ENCODE measurements at places on chromosomes 16 and 17.

DNA sequence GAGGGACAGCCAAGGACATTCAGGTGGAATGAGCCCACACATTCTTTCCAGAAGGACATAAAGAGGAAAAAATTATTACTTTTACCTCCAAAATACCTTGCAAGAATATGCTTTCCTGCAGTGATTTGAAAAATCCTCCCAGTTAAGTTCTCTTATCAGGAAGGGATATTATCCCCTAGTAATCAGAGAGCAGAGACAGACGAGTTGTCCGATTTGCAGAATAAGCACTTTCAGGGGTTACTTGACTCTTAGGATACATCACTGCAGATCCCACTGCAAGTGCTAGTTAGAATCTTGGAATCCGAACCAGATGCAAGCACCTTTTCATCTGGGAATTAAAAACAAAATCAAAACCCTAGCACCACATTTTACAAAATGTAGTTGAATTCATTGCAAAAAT, 33.6 kb downstream of the FOXL1 start:
- DNase-seq: no peak

DNA sequence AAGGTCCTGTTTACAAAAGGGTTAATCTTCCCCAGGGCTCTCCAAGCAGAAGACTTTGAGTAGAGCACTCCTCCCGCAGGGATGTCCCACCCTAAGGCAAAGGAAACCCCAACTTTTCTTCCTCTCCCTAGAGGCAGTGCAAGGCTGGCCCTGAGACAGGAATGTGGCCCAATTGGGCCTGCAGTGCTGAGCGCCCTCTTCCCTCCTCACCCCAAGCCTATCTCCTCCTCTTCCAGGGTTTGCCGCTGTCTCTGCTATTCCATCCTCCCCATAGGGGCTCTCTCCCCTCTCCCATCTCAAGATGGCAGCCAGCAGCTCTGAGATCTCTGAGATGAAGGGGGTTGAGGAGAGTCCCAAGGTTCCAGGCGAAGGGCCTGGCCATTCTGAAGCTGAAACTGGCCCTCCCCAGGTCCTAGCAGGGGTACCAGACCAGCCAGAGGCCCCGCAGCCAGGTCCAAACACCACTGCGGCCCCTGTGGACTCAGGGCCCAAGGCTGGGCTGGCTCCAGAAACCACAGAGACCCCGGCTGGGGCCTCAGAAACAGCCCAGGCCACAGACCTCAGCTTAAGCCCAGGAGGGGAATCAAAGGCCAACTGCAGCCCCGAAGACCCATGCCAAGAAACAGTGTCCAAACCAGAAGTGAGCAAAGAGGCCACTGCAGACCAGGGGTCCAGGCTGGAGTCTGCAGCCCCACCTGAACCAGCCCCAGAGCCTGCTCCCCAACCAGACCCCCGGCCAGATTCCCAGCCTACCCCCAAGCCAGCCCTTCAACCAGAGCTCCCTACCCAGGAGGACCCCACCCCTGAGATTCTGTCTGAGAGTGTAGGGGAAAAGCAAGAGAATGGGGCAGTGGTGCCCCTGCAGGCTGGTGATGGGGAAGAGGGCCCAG, 1.0 kb downstream of the PRRT2 start:
- no peak for DNase-seq

- no peak for DNase-seq
These were observed 69.9 kb downstream of the IRX5 start for GRCh38 chr16:55000595-55000994.

GRCh38 chr17:79391376-79392233, 219.2 kb downstream of the RBFOX3 start:
- DNase-seq: peak; percentile 85

DNA sequence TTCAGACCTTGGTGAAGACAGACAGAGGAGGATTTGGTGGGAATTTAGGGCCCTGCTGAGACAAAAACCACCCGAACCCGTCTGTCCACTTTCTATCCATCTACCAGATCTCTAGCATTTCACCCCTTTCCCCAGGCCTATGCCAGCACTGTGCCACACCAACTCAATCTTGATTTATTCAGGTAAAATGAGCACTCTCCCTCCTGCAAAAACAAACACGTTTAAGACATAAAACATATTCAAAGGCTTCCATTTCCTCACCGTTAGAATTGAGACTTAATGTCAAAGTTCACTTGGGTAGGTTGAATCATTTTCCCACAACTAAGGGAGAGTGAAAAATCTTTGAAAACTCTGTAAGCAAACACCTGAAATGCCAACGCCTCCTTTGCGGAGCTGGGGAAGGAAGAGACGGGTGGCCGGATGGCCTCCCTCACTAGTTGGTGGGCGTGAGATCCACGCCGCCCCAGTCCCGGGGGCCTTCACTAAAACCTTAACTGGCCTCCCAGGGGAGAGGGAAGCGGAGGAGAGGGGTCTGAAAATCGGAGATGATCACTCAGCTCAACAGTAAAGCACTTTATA, 862 bp downstream of the DCAKD start:
- no peak for DNase-seq

- no peak for DNase-seq
These were observed 5.9 kb upstream of the SPAG7 start for GRCh38 chr17:4973256-4974114.

DNA sequence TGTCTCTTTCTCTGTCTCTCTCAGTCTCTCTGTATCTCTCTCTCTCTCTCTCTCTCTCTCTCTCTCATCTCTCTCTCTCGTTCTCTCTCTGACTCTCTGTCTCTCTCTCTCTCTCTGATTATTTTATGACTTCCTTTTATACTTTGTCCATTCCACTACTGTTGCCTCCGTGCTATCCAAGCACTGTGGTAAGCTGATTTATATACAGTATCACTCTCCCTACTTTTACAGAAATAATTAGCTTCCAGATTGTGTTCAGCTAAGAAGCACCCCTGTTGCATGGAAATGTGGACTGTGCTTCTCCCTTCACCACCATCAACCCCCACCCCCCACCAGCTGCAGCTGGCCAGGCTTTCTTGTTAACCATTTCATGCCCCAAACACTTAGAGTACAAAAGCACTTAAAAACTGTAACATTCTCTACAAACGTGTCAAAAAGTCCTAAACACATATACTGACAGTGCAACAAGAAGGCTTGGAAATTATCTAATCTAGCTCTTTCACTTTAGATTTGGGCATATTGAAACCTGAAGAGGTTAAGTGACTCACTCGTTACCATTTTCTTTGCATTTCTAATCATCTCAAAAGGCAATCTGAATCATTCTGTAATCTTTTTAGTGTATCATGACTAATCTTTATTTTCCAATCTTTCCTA, 11.6 kb upstream of the TMEM100 start:
- DNase-seq: no peak

- DNase-seq: no peak
These were observed 265.2 kb downstream of the XYLT1 start for GRCh38 chr16:17205279-17206211.

- no peak for DNase-seq
These were observed 77.5 kb upstream of the CHMP6 start for GRCh38 chr17:80913928-80914821.

GRCh38 chr16:87850009-87851006, 19.0 kb downstream of the SLC7A5 start:
- DNase-seq: peak; percentile 91

DNA sequence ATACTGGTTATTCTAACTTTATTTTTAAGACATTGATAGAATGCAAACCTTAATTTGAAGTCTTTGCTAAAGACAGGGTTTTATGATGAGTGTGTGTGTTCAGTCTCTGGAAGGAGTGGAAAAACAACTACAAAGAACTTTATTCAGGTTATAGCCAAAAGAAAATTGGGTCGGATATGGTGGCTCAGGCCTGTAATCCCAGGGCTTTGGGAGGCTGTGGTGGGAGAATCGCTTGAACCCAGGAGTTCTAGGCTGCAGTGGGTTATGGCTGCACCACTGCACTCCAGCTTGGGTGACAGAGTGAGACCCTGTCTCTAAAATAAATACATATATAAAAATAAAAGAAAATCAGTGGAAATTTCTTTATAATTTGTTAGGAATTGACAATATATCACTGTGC, 581.5 kb upstream of the CA10 start:
- DNase-seq: no peak

- no peak for DNase-seq
These were observed 11.0 kb upstream of the BEAN1 start for GRCh38 chr16:66416136-66416535.

DNA sequence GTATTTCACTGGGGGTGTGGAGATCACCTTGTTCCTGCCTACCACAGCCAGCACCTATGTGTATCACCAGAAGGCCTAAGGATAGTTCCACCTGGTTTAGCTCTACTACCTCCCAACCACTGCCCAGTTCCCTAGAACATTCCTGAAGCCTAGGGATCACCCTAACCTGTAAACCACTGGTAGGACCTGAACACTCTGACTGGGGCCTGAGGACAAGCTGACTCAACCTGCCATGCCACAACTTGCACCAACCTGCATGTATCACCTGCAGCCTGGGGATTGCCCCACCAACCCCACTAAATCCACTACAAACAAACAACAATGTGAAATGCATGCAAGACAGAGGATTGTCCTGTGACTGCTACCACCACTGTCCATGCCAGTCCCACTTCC, 128.1 kb downstream of the KIF2B start:
- no peak for DNase-seq

DNA sequence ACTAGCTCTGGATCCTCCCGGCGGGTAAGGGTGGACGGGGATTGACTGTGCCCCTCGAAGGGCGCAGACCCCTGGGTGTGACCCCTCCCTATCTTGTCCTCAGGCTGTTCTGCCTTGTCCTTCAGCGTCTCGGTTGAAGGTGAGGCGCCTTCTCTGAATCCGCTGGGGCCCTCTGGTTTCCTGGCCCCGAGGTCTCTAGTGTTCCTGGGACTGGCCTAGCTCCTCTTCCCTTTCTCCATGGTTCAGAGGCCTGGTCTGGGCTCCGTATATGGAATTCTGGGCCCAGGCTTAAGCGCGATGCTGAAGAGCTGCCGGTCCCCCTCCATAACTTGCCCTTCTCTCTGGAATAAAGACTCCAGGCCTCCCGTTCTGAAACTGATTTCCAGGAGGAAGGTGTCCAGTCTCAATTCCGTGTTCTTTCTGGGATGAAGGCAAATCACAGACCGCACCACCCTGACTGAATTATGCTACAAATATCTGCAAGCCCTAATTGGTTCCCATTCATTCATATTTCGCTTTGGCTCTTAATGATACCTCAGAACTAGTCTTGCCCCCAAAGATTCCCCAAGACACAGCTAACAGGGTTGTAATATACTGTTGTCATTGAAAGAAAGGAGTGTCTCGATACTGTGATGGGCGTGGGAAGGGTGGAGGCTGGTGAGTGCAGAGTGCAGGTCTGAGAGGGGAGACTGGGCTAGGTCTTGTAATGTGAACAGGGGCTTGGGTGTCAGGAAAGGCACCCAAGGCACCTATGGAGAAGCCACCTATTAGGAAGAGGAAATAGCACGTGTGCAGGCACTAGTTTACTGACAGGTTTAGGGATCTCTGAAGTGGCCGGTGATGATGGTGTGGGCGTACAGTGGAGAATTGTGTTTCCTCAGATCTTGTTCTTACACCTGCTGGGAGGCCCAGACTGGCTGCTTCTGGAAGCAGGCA, 851 bp downstream of the EDC4 start:
- no peak for DNase-seq

- DNase-seq: no peak
These were observed 8.2 kb downstream of the PRKCA start for GRCh38 chr17:66310528-66311148.

- DNase-seq: no peak
These were observed 93.8 kb downstream of the GRIN2A start for GRCh38 chr16:10088380-10088793.

DNA sequence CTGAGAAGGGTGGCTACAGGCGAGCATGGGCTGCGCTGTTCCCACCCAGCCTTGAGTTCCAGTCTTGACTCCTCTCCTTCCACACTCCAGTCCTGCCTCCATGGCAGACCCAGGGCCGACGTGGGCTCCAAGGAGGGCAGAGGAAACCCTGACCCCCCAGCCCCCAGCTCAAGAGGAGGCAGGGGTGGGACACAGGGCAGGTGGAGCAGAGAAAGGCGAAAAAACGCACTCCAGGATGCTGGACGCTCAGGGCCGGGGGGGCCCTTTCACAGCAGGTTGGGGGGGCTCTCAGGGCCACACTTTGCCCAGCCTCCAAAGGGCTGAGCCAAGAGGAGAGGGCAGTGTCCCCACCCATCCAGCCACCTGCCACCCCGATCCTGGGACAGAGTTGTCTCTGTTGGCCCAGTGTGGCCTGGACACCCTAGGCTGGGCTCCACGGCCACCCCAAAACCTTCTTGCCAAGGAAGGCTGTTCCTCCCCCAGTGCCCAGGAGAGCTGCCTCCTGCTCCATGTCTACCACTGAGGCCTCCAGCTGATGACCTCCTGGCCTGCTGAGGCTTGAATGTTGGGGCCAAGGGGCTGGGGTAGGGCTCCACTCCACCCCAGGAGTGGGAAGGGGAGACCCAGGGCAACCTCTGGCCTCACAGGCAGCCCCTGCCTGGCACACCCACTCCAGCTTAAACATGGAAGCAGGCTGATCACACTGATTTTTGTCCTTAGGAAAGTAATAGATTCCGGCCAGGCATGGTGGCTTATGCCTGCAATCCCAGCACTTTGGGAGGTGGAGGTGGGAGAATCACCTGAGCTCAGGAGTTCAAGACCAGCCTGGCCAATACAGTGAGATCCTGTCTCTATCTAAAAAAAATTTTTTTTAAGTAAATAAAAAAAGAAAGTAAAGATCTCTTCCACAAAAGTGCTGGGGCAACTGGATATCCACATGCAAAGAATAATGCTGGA, 7.4 kb upstream of the CCDC57 start:
- no peak for DNase-seq

- DNase-seq: no peak
These were observed 37.3 kb upstream of the ELAC2 start for GRCh38 chr17:13055131-13055530.

DNA sequence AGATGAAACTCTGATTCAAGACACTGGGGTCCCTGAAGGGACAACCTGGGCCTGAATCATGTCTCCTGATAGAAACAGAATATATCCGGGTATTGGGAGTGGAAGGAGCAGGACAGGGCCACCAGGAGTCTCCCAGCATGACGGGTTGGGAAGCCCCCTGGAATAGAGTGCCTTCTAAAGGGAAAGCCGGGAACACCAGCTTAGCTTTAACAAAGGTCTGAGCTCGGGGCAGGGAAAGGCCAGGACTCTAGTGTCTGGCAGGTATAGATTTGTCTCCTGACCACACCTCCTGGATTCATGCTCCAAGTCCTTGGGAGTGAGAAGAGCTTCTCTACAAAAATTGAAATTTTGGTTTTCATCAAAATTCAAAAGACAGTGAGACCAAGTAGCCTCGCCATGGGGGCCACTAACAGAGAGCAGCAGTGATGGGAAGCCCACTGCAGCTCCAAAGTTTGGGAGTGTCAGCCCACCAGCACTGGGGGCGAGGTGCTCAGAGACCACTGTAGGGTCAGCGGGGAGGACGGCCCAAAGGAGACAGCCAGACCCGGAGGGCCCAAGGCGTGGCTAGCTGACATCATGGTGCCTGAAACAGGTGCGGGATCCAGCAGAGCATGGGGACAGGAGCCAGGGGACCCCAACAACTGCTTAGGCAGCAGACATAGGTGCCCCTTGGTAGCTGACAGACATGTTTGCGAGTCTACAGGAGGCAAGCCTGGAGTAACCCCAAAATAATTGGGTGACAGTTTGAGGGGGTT, 81.0 kb downstream of the C16orf78 start:
- DNase-seq: no peak

GRCh38 chr17:77901481-77901880, 57.0 kb upstream of the TNRC6C start:
- DNase-seq: no peak

- no peak for DNase-seq
These were observed 104.5 kb upstream of the SEC14L1 start for GRCh38 chr17:77036136-77036840.
